ENCODE measurements at places on chromosomes 6 and 20. TPM values are rescaled to one million over a fixed set of nuclear protein-coding genes. Genes with fewer than 3 reads are reported as not detected.

Gene CST4
- not detected for total RNA-seq

GRCh38 chr6:43120944-43121913 is 45.1 kb downstream of the PTK7 start:
- DNase-seq, result peak; percentile 98

- no peak for DNase-seq
Measured at GRCh38 chr6:5766260-5766659, 240.5 kb downstream of the NRN1 start.

DNA sequence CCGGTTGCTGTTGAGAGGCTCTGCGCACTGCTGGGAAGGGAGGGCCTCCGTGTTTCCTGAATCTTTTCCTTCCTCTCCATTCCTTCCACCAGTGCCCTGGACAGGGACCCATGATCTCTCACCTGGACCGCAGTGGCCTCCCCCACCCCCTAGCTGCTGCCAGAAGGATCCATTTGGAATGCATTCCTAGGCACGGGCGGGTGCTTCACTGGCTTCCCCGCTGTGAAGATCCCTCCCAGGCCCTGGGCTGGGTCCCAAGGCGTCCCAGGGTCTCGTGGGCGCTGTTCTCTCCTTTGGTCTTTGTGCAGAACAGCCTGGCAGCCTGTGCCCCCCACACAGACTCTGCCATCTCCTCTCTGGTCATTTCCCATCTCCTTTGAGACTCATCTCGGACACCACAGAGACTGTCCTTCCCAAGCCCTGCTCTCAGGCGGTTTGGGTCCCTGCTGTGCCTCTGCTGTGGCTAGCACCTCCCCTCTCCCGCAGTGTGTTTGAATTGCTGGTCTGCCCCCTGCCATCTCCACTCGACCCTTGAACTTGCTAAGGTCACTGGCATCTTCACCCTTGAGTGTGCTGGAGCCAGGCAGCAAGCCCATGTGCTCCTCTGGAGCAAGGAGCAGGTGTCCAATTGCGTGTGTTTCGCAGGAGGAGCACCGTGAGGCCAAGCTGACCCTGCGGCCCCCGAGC is 59.0 kb downstream of the TCP11 start:
- DNase-seq, result no peak
